ENCODE measurements at places on chromosomes 2 and 18. TPM values are rescaled to one million over a fixed set of nuclear protein-coding genes. Genes with fewer than 3 reads are reported as not detected.

Gene CCDC68
- total RNA-seq = 4.2 TPM

- no peak for DNase-seq
Observed at GRCh38 chr2:34266908-34267697, 668.0 kb upstream of the FAM98A start.

Gene C2orf42
- 26.5 TPM for total RNA-seq

Gene ITGA4
- 7.8 TPM for total RNA-seq

Gene ST6GAL2
- 55.0 TPM for total RNA-seq

Gene BOLL
- total RNA-seq = not detected

DNA sequence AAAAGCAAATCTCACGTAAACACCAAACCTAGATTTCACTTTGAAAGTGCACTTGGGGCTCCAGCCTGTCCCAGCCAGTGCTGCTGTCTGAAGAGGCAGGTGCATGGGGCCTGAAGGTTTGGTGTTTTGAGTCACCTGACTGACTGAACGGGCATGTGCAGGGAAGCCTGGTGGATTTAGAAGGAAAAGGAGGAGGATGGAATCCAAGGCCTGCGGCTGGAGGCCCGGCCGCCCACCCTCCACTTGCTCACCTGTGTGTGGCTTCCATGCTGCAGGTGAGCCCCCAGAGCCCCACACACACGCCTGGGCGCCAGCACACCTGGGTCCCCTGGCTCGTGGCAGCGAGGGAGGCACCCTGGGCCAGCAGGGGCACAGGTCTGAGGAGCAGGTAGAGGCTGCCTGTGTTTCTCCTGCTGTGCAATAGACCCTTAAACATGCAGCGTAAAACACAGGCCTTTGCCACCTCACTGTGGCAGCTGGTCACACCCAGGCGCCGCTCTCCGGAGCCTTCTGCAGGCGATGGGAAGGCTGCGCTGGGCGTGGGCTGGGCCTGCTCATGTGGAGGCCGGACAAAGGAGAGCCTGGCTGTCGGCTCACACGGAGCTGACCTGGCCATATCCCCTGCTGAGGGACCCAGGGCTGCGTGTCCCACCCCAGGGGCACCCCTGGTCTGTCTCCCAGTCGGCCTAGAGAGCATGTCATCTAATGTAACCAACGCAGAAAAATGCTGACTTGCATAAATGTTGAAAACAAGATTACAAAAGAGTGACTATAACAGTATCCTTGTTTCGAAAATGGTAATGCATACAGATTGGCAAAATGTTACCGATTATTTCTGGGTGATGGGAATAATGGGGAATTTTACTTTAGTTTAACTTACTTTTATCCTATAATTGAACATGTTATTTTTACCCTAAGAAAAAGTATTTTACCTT, 71.3 kb downstream of the TMEM18 start:
- DNase-seq = no peak

Gene TSPYL6
- not detected for total RNA-seq

DNA sequence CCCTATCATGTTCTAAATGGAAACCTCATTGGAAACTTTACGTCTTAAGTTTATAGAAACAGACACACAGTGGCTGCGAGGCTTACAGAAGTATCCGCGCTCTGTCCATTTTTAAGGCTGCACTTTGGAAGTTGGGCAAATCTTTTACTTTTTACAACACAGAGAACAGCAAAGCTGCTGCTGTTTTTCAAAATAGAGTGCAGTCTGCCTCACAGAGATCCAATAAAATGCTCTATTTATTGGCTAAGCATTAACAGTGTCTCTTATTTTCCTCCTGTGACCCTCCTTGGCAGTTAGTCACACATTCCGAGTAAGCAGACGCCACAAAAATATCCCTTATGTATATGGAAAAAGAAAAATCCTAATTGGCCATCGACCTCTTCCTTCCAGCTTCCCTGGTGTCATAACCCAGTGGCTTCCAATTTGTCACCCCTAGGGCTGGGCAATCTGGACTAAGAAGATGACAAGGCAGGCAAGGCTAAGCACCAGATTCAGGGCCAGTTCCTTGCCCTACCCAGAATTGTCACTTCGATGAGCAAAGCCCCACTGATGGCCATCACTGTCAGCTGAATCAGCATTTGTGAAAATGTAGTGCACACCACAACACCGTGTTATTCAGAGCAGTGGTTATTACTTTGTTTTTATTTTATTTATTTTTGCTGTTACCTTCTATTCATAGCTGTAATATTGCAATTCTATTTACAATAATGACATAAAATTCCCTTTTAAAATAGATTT, 47.7 kb upstream of the MEIS1 start:
- DNase-seq = no peak

Gene RPRM
- 1.0 TPM for total RNA-seq

GRCh38 chr2:105697781-105698449, 46.8 kb upstream of the NCK2 start:
- no peak for DNase-seq

Gene ALKAL2
- 7.8 TPM for total RNA-seq
